Vein endothelial cell (primary cell): ENCODE measurements at places on chromosomes 5 and 9. TPM values are rescaled to one million over a fixed set of nuclear protein-coding genes. Genes with fewer than 3 reads are reported as not detected.

ADGRD2 gene
- not detected in 2 replicates for total RNA-seq

RGS7BP gene
- 0.65 and 1.6 TPM in 2 replicates for total RNA-seq

OR1Q1 gene
- total RNA-seq: not detected in 2 replicates

KLF4 gene
- 1.2 and 2.3 TPM in 2 replicates for total RNA-seq

FAM221B gene
- not detected in 2 replicates for total RNA-seq

DBH gene
- not detected in 2 replicates for total RNA-seq

AIF1L gene
- 16.0 and 25.6 TPM in 2 replicates for total RNA-seq

FBP2 gene
- total RNA-seq: not detected in 2 replicates
